ENCODE measurements at places on chromosomes 12 and 14.

GRCh38 chr14:21070610-21071224 is 613 bp downstream of the ARHGEF40 start:
- DNase-seq = peak; percentile 68

GRCh38 chr14:55279384-55279783 is 8.2 kb downstream of the FBXO34 start:
- DNase-seq = no peak

DNA sequence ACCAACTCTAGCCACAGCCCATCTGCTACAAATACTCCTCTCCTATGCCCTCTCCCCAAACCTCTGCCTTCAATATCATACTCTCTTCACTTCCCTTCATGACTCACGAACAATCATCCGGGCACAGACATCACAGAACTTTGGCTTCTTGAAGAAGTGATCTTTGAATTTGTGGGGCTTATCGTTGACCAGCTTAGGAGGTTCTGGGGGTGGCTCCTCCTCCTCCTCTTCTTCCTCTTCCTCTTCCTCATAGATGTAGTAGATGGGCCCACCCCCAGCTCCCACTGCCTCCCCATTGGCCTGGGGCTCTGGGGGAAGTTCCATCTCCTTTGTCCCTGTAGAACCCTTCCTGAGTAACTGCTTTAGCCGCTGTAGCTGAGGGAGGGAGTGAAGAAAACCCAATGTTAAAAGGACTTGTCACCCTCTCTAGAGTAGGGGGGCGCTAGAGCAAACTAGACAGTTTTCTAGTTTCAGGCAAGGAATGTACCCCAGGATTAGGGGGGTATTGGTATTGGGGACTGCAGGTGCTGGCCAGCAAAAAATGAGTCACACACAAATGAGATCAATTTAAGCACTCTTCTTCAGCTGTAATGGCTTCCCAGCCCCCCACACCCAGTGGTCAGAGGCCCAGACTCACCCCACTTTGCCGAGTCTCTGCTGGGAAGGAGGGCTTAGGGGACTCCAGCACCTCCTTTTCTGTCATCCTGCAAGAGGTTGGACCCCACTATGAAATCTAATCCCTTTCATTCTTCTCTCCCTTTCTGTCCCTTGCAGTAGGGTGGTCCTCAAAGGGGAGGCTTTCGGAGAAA is 1.8 kb downstream of the STAC3 start:
- peak; percentile 98 for DNase-seq

DNA sequence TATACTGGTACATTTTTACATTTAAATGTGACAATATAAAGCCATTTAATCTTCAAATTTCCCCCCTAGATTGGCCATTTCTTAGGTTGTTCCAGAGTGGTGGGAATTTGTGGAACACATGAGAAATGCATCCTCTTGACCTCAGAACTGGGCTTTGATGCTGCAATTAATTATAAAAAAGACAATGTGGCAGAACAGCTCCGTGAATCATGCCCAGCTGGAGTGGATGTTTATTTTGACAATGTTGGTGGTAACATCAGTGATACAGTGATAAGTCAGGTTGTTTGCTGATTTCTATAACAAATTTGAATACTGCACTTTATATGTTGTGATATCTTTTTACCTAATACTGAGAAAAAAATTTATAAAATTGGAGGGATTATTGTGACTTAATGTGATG is 7.6 kb upstream of the ZNF410 start:
- DNase-seq = no peak

GRCh38 chr14:92525322-92526095 is 11.9 kb downstream of the RIN3 start:
- no peak for DNase-seq
